ENCODE measurements at places on chromosomes 1 and 21.

- DNase-seq, result peak; percentile 67
These were observed 46.0 kb upstream of the GUCA2A start for GRCh38 chr1:42210421-42211133.

GRCh38 chr21:16302851-16303282 is 573.1 kb downstream of the USP25 start:
- no peak for DNase-seq

DNA sequence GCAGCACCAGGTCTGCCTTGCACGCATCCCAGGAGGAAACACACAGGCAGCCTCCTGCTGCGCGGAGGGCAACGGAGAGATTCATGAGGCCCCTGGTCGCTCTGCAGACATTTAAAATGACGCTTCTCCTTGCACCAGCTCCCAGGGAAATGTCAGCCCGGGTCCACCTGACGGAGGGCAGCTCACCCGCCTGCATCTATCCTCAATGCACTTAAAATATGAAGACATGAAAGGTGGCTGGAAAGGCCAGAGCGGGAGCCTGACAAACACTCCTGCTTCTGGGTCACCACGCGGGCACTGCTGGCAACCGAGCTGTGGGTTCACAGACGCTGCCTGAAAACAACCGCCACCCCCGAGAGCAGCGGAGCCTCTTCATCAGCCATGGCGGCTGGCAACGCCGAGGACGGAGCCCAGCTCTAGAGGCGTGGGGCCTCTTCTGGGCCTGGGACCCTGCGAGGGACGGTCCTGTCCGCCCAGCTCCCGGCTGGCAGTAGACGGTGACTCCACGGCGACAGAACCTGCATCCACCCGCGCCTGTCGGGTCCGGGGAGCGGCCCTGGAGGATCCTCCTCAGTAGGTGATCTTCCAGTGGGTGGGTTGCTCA is 22.7 kb downstream of the POFUT2 start:
- DNase-seq, result no peak

DNA sequence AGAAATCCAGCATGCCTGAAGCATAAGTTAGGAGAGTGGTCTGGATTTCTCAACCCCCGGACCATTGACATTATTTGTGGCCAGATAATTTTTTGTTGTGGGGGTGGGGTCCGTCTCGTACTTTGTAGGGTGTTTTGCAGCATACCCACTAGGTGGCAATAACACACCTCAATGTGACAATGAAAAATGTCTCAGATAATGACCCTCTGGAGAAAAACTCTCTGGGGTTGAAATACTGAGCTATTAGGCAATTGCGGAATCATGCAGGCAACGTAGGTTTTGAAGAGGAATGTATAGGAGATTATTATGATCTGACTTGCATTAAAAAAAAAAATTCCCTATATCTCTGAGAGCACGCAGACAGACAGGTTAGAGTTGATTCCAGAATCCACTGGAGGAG is 25.3 kb upstream of the RRP15 start:
- peak; percentile 42 for DNase-seq

GRCh38 chr1:10339815-10340214 is 59.0 kb upstream of the PGD start:
- peak; percentile 58 for DNase-seq
